ENCODE measurements at places on chromosomes 2 and 18.
A peak's percentile ranks its signal among the peaks of the same experiment; 100 is the strongest.

DNA sequence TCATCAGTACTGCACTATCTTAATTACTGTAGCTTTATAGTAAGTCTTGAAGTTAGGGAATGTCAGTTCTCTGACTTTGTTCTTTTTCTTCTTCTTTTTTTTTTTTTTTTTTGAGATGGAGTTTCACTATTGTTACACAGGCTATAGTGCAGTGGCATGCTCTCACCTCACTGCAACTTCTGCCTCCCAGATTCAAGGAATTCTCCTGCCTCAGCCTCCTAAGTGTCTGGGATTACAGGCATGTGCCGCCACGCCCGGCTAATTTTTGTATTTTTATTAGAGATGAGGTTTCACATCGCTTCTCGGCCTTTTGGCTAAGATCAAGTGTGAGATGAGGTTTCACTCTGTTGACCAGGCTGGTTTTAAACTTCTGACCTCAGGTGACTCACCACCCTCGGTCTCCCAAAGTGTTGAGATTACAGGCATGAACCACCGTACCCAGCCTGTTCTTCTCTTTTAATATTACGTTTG is 41.9 kb upstream of the TANC1 start:
- DNase-seq, result no peak

GRCh38 chr18:49490246-49490762 is 3.3 kb upstream of the C18orf32 start:
- no peak for DNase-seq

GRCh38 chr2:227115761-227116160 is 48.2 kb downstream of the COL4A4 start:
- DNase-seq, result no peak

DNA sequence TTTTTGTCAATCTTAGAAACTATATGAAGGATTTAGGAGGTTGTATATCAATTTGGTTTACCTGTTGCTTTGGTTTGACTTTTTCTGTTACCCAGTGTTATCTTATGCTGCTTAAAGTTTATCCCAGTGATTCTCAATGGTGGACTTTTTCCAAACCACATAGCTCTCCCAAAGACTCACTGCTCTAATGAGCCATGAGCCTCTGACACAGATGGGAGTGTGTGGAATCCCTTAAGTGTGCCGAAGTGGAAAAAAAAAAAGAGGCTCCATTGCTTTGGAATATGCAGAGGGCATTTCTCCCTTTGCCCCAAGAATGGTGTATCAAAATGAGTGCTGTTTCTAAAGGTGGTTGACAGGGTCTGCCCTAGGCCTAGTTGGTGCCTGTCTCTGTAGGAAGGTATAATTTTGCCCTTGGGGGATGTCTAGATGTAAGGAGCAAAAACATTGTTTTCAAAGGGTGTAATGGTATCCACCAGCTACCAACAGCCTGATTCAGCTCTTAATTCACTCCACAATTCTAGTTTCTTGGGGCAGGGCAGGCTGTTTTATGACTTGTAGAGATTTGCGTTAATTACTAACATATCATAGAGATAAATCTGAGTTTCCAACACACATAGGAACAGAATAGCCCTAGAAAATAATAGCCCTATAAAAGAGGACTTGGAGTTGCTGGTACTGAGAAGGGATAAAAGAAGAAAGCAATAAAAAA is 64.3 kb upstream of the CYP26B1 start:
- no peak for DNase-seq

- DNase-seq, result no peak
Observed at GRCh38 chr2:42267530-42267929, 93.5 kb downstream of the COX7A2L start.

GRCh38 chr2:96144481-96145035 is 682 bp downstream of the DUSP2 start:
- peak; percentile 48 for DNase-seq

GRCh38 chr18:36075862-36076587 is 8.7 kb upstream of the RPRD1A start:
- DNase-seq, result no peak

- no peak for DNase-seq
Observed at GRCh38 chr2:166067229-166067628, 60.6 kb downstream of the SCN1A start.

DNA sequence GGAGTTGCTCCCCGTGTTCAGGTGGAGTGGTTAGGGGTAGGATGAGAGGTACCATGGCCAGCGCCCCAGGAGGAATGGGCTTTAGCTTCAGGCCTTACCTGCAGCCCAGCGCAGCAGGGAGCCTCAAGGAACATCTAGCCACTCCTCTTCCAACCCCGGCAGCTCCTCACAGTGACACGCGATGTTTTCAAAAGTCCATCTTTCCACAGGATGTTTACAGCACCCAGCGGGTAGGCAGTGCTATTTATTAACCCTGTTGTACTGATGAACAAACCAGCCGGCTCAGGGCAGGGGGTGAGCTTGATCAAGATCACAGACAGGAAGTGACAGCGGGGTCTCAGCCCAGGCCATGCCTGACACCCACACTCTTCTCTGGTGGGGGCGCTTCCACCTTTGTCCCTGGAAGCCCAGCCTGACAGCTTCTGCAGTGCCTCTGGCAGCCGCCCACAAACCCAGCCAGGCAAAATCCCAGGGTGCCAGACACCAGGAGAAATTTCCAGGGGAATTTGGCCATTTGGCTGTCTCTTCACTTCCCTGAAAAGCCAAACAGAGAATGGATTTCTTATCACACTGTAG is 18.4 kb upstream of the PRLH start:
- DNase-seq, result no peak

DNA sequence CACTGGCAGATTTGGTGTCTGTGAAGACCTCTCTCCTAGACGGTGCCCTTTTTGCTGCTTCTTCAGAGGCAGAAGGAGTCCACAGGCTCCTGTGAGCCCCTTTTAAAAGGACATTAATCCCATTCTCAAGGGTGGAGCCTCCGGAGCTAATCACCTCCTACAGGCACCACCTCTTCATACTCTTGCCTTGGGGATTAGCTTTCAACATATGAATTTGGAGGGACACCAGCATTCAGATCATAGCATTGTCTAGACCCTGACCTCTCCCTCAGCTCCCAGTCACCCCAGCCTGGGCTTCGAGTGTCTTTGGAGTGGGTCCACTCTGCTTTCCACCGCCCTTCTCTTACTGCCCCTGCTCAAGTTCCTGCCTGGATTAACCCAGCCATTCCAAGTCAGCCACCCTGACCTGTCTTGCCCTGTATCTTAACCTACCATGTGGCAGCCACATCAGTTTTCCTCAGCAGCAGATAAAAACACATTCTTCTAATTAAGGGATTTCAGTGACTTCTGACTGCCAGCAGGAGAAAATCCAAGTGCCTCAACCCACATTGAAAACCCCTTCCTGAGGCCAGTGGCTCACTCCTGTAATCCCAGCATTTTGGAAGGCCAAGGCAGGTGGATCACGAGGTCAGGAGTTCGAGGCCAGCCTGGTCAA is 6.1 kb upstream of the NCL start:
- no peak for DNase-seq

DNA sequence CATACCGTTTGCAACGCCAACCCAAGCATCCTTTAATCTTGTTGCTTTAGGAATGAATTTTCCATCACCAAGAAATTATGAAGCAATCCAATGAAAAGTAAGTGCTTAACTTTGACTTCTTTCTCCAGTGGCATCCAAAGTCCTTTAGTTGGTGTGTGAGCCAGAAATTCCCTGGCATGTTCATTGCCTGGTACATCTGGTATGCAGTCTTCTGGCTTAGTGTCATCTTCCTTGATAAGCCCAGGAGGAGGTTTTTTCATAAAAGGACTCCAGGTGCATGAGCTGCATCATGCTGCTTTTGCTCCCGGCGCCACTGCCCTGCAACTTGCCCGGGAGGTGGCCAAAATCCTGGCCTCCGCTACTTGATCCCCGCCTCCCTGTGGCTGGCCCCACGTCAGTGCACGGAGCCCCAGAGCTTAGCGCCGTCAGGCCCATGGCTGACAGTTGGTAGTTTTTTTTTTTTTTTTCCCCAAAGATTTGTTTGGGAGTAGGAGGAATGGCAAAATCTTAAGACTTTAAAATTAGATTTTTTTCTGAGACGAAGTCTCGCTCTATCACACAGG is 58.7 kb downstream of the PUM2 start:
- DNase-seq, result no peak

DNA sequence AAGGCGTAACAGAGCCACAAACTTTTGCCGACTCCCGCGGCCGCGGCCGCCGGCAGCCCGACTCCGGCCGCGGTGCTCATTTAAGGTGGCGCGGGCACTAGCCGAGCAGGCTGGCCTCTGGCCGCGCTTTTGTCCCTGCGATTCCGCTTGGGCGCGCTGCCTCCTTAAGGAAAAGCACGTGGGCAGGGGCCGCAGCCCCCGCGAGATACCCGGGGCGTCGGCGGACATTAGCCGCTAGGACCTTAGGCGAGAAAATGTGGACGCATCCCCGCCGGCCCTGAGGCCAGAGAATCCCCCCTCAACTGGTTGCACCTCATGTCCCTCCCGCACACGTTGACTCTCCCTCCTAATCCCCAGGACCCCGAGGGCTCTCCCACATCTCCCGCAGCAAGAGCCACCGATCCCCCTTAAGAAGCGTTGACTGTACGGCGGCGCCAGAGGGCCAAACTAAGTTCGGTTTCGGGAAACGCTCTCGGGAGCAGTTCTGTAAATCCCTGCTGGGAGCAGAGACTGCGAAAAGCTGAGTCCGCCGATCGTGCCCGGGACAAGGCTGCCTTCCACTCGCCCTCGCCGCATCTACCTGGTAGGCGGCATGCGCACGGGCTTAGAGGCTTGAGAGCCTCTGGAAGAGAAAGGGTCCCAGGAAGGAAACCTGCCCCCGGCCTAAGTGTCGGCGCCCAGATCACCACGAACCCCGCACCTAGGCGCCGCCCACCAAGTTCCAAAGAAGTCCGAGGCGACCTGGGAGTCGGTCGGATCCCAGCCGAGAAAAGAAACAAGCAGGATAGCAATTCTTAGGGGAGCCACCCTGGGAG is 1.8 kb upstream of the SATB2 start:
- peak; percentile 50 for DNase-seq

DNA sequence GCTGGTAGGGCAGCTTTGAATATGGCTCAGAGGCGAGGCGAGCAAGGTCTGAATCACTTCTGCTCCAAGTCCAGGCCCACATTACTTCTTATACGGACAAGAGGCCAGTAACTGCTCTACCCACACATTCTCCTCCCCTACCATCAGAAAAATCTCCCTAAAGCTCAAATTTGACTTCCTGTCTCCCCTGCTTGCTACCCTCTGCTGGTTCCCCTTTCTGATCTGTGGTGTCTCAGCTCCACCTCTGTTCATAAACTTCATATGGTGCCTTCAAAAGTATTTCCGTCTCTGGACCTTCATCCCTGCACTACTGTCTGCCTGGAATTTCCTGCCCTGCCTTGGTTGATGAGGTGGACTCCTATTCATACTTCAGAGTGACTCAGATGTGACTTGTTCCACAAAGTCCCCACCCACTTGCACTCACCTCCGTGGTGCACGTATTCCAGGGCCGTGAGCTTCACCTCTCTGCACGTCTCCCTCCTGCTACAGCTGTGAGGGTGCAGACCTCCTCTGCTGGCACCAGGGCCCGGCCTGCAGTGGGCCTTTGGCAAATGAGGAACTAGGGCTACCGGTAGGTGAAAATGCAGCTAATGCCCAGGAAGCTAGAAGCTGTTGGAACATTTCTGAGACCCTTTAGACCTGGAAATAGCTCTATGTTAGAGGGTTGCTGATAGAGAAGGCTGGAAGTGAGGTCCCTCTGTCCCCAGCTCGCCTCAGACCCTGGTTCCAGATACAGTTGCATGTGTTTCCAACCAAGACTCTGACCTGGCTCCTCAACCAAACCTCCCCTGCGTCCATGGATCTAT is 24.6 kb upstream of the KCMF1 start:
- no peak for DNase-seq

- no peak for DNase-seq
Observed at GRCh38 chr2:186431306-186431705, 54.8 kb upstream of the ZC3H15 start.

- DNase-seq, result no peak
Observed at GRCh38 chr2:221096706-221097567, 475.2 kb downstream of the EPHA4 start.

DNA sequence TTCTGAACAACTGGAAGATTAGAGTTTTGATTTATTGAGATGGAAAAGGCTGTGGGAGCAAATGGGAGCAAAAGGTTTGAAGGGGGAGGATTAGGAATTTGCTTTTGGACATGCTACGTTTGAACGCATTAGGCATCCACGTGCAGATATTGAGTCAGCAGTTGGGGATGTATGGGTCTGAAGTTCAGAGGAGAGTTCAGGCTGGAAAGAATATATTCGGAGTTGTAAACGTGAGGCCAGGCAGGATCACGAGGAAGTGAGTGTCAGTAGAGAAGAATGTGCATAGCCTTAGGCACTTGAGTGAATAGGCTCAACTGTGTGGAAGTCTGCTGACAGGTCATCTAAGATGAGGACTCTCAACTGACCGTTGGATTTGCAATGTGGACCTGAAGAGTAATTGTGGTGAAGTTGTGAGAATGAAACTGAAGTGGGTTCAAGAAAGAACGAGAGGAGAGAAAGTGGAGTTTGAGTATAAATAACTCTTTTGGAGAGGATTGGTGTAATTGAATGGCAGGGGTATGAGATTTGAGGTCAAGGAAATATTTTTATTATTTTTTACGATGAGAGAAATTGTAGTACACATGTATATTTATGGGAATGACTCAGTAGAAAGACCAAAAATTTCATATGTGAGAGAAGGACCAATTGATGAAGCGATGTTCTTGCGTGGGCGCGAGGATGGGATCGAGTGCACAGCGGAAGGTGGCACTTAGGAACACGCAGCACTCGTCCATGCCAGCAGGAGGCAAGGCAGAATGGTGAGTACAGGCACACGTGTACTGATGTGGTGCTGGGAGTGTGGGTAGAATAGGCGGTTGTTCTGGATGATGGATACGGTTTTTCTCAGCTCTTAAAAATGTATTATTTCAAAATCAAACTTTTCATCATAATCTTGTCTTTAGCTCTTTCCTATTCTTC is 40.5 kb upstream of the POLE4 start:
- no peak for DNase-seq

DNA sequence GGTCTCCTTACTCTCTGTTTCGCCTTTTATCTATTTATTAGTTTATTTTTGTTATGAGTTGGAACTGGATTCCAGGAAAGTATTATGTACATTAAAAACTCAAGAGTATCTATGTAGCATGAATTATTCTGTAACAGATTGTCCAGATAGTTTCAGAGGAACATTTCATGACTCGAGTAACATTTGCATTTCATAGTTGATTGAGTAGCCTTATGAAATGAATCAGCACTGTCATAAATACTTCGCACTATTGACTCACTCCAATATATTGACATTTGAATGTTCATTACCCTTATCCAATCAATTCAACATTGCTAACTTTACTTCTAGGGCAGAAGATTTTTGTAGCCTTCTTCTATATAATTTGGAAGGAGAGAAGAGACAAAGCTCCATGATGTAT is 11.3 kb upstream of the VRK2 start:
- no peak for DNase-seq

GRCh38 chr2:100130595-100131391 is 11.6 kb downstream of the AFF3 start:
- DNase-seq, result no peak

- DNase-seq, result no peak
Observed at GRCh38 chr2:65153515-65153914, 23.6 kb upstream of the RAB1A start.

DNA sequence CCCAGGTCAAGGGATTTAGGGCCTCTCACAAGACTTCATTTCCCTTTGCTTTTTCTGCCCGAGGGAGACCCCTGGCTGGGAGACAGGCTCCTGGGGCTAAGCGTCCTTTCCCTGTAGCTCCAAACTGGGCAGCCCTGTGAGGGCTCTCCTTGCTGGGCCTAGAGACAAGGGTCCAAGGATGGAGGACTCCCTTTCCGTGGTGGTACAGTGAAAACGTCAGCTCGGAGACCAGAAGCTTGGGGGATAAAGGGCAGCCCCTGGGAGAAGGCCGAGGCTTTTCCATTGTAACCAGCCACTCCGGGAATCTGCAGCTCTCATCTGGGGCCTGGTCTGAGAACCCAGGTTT is 2.3 kb downstream of the SIX2 start:
- no peak for DNase-seq

- no peak for DNase-seq
Observed at GRCh38 chr18:63994783-63995399, 25.0 kb downstream of the SERPINB8 start.
